NCI-H2081 treated with DMSO at 0.1 percent for 48 hours (cell line): ENCODE measurements at places on chromosomes 3 and 15.

DNA sequence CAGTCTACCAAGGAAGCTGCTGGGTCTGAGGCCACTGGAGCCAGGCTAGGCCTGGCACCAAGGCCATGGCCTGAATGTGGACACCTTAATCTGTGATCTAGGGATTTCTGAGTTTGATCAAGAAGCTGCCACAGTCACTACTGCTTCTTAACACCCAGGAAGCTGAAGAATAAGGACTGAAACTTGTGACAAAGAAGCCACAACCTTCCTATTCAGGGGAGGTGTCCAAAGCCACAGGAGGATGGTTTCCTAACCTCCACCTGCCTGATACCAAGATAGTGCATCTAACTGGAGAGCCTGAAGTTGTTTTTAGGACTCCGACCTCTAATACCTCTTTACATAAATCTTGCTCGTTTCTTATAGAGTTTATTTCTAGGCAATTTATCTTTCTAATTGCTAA lies 5.5 kb upstream of the ANO10 start:
- DNase-seq, result no peak

- no peak for DNase-seq
Measured at GRCh38 chr3:142608631-142609030, 12.4 kb downstream of the PLS1 start.

DNA sequence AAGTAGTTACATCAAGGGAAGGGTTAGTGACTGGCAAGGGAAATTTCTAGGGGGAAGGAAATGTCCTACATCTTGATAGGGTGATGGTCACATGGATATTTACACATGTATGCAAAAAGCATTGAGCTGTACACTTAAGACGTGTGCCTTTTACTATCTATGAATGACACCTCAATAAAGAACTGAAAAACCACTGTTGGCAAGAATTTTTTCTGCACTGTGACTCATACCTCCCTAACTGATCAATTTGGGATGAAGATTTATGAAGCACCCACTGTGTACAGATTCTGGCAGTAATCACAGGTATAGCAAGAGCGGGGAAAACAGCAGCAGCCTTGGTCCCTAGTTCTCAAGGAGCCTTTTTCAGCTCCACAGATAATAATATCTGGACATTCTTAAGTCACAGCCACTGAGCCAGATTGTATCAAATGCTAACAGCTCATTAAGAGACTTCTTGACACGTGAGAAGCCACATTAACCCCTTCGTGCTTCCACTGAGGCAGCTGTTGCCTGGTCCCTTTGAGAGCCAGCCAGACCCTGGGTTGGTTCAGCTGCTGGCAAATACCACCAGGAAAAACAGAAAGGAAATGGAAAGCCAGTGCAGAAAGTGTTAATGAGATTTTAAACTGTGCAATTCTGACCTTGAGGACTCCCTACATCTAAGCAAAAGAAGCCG lies 32.0 kb upstream of the GALNT15 start:
- DNase-seq, result no peak

GRCh38 chr3:60048447-60048848 lies 998.6 kb upstream of the CFAP20DC start:
- no peak for DNase-seq
